ENCODE measurements at places on chromosomes 5 and 9.

- no peak for DNase-seq
These were observed 734.8 kb upstream of the CDH9 start for GRCh38 chr5:27773166-27773565.

- no peak for DNase-seq
These were observed 530.5 kb upstream of the TLE4 start for GRCh38 chr9:79041266-79041665.

DNA sequence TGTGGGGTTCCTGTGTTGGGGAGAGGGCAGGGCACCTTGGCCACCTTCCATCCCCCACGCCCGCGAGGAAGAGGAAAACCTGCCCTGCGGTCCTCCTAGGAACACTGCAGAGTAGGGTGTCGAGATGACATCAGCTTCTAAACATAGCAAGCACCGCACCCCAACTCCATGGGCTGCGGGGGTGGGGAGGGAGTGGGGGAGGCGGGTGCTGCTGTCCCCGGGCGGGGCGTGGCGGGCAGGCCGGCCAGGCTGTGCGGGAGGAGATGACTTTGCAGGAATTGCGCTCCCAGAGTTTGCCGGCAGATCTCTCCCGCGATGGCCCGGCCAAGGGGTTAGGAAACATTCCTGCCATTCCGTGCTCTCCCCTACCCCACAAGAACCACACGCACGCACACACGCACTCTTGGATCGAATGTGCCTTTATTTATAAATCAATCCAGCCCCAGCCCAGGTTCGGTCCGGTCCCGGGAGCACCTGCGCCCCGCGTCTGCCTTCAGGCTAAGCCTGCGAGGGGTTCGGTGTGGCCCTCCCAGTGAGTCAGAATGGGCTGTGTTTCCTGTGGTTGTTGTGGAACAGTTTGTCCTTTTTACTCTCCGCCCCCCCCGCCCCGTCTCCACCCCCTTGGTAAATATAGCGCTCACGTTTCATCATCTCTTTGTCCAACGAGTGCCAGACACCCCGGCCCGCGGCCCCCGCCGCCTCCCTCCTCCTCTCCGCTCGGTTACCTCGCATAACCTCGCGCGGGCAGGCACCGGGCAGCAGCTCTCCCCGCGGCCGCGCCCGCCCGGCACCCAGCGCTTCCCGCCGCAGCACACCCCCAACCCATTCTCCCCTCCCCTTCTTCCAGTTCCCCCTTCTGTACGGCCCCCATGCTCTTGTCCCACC is 5.3 kb upstream of the KLF9 start:
- DNase-seq: peak; percentile 92

GRCh38 chr5:130975847-130976246 is 189.2 kb downstream of the HINT1 start:
- DNase-seq: no peak

- DNase-seq: no peak
These were observed 304.7 kb downstream of the KIAA0825 start for GRCh38 chr5:94313696-94314095.

DNA sequence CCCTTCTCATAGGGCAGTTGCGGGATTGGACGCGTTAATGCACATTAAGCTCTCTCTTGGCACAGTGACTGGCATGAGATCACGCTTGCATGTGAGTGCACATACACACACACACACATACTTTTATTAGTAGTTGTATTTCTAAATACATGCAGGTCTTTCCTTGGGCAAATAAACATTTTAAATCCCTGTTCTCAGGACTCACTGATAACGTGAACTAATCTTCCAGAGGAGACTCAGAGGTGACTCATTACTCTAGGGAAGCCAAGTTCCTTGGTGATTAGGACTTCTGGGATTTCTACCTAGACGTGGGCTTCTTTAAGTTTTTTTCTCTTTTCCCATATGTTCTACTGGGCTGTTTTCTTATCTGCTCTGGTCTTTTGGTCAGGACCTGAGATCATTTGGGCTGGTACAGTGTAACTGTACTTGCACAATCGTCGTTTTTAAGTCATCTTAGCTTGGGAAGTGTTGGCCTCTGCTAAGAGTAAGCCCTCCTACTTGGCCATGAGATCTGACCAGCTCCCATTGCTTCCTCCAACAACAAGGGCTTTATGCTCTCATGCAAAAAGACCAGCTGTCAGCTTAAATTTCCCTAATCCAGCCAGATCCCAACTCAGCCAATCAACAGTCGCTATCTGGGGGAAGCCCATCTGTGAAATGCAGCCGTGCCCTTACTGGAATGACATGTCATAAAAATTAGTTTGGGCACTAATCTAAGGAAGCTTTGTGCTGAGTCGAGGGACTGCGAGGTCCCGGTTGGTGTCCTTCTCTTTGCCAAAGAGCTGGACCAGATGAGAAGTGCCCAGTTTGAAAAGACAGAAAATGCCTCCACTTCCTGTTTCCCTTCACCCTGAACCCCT is 176.4 kb upstream of the ANKRD55 start:
- no peak for DNase-seq

All from activated CD4-positive, alpha-beta T cell treated with anti-CD3 and anti-CD28 coated beads for 36 hours (primary cell).